SK-N-SH (cell line): ENCODE measurements at places on chromosomes 3 and 15.

DNA sequence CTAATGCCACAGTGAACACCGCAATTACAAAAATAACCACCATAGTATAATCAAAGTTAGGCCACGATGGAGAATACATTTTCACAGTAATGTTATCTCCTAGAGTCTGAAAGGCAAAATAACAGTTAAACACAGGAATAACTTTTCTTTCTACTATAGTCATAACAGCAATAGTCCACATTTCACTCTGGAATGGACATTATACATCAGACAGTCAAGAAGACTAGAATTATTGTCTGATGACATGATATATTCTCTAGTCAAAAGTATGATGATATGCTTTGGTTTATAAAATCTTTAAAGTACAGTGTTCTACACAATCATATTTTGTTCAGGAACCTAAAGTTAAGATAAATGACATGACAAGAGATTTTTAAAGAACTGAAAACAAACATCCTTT is 18.0 kb downstream of the SPPL2A start:
- no peak for DNase-seq

DNA sequence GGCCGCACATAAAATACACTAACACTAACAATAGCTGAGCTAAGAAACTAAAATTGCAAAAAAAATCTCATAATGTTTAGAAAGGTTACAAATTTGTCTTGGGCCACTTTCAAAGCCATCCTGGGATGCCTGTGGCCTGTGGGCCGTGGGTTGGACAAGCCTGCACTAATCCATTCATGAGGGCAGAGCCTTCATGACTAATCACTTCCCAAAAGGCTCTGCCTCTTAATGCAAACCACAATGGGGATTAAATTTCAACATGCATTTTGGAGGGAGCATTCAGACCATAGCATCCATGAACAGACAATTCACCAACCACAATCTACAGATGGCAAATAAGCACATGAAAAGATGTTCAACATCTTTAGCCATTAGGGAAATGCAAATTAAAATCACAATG is 128.2 kb downstream of the SUCLG2 start:
- DNase-seq: no peak

- no peak for DNase-seq
These were observed 191.8 kb downstream of the FAM43A start for GRCh38 chr3:194877291-194878119.

- DNase-seq: no peak
These were observed 765.8 kb upstream of the ROBO1 start for GRCh38 chr3:80533553-80533952.
